Bone marrow (tissue), 2 donors: ENCODE measurements at places on chromosomes 6 and 20.

DNA sequence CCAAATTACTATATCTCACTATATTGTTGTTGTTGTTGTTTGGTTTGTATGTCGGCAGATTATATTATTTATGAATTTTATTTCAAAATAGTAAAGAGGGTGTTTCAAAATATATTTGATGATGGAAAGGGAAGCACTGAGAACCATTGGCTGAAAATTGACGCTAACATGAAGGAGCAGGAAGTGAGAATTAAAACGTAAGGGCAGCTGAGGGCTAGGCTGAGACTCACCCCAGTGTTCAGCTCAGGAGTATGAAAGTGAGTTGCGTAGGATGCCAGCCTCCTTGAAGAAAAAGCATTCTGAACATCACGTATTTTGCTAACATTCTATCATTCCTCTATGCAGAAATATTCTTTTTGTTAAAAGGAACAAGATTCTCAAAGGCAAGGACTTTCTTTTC lies 10.7 kb upstream of the IPCEF1 start:
- no peak for DNase-seq

DNA sequence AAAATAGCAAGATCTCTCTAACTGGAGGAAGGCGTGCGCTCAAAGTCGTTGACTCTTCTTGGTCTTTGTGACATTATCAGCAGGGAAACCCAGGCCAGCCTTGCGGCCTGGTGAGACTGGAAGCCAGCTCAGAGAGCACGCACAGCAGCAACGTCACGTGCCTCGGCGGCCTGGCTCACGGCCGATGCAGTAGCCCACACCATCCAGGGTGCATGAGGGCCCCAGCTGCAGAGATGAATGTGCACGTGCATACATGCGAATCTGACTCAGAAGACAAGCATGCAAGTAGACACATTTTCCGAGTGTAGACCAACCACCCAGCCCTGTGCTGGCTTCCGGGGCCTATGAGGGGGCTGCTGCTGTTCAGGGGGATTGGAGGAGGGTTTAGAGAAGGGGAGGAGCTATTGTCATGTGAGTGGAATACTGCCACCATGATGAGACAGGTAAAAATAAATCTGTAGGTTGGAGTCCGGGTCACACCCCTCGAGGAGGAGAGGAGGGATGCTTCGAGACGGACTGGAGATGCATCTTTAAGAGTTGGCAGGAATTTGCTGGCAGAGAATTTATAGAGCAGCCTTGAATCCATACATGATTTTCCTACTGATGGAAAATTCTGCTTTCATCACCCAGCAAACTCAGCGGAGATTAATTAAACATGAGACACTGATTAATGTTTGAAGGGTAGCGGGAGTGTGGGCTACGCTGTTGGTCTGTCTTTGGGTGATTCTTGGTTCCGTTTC lies 388.2 kb downstream of the CDH4 start:
- DNase-seq: no peak

DNA sequence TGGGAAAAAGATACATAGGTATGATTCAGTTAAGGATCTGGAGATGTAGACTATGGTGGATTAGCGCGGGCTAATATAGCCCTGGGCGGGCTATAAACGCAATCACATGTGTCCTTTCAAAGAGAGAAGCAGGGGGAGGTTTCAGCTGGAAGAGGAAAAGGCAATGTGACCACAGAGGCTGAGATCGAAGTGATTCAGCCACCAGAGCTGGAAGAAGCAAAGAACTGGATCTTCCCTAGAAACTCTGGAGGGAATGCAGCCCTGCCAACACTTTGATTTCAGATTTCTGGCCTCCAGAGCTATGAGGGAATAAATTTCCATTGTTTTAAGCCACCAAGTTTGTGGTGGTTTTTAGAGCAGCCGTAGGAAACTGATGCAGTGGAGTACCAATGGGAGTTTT lies 81.5 kb upstream of the NHSL1 start:
- no peak for DNase-seq

- DNase-seq: peak; percentile 93
These were observed at the start of gene PTPN1 for GRCh38 chr20:50509923-50510705. Gene PTPN1, plus strand, starts transcription at chr20:50510383. Its CDS starts 145 bp downstream, at chr20:50510528.

GRCh38 chr6:111427341-111428116 lies 55.5 kb downstream of the REV3L start:
- DNase-seq: peak; percentile 84

GRCh38 chr20:44724423-44725091 lies 9.4 kb downstream of the CCN5 start:
- no peak for DNase-seq

- no peak for DNase-seq
These were observed 51.0 kb downstream of the JAG1 start for GRCh38 chr20:10622657-10623418.

GRCh38 chr6:124433387-124434160 lies 528.7 kb upstream of the RNF217 start:
- DNase-seq: no peak

DNA sequence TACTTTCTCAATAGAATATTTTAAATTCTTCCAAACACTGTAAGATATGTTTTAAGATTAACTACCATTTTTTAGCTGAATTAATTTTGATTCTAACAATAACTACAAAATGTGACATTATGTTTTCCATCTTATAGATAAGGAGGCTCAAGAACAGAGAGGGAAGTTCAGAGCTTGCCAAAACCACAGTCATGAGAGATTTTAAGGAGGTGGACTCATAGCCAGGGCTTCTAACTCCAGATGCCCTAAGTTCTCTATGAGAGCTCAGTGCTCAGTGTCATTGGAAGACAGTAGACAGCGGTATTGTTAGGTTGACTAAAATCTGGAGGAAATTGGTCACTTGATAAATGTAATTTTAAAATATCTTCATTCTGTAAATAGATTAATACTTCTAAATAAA lies 144.2 kb downstream of the PACRG start:
- no peak for DNase-seq

DNA sequence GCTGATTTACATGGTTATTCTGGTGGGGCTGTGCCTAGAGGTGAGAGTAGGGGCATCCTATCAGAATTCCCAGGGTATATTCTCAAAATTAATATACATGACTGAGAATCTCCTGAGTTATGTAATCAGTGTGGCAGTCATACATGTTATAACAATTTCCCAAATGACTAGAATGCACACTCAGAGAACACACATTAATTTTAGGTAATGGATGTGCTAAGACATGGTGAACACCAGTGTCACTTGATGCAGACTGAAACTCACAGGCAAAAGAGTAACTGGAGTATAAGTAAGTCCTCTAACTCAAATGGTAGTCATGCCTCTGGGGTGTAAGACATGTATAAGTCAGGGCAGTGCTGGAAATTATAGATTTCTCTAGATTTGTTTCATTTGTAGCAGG lies 1198.4 kb upstream of the CITED2 start:
- no peak for DNase-seq

DNA sequence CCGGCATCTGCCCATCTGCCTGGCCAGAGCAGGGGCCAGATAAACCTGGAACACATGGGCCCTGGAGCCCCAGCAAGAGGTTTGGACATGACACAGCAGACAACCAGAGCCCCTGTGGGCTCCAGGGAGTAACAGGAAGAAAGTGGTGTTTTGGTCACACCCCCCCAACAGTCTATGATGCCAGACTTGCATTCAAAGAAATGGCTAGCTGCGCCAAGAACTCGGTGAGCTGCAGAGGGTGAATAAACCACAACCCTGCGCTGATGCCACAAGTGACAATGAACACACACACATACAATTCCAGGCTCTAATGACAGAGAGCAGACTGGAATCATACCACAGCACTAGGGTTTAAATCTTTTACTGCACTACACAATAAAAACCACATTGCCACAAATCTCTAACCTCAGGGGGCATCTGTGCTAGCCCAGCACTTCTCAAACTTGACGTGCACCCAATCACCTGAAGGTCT lies 34.0 kb downstream of the TRERF1 start:
- DNase-seq: no peak

DNA sequence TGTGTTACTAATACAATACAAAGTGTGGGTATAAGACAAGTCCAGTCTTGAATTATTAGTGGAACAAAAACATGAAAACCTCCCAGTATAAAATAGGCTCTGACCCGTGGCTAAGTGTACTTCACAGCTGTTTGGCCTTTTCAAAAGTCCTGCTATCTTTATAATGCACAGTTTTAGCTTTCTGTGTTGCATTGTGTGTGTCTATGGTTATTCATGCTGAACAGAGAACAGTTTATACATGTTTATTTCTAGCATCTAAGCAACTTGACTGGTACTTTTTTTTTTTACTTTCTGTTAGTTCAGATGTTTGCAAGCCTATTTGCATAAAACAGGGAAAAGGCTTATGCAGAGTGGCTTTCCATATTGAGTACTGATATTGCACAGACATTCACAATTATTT lies 119.2 kb upstream of the CCN2 start:
- DNase-seq: no peak

GRCh38 chr6:62324834-62325233 lies 38.8 kb upstream of the KHDRBS2 start:
- peak; percentile 68 for DNase-seq

- DNase-seq: no peak
These were observed 9.6 kb downstream of the IGF2R start for GRCh38 chr6:159978291-159979135.

- DNase-seq: no peak
These were observed 108.7 kb upstream of the LRFN2 start for GRCh38 chr6:40695750-40696415.

- no peak for DNase-seq
These were observed 34.6 kb upstream of the SCRT2 start for GRCh38 chr20:709991-710779.

DNA sequence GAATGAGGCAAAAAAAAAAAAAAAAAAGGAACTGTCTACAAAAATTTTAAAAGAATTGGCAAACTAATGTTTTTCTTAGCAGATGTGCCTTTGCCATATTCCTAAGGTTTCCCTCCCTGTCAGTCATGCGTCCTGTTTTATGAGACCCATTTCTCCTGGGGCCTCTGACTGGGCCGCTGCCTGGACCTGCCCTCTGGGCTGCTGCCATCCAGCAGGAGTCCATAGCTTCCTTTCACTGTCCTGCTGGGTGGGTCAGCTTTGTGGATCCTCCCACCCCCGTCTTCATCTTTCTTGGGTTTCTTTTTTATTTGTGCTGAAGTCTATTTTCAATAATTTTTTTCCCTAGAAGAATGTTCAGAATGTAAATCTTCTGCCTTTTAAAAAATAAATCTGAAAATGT lies 110.8 kb upstream of the SCP2D1 start:
- DNase-seq: no peak

GRCh38 chr6:129601323-129601722 lies 108.7 kb downstream of the ARHGAP18 start:
- no peak for DNase-seq

- no peak for DNase-seq
These were observed 399.8 kb downstream of the CDC5L start for GRCh38 chr6:44787254-44787834.

GRCh38 chr20:40978761-40979160 lies 49.9 kb upstream of the TOP1 start:
- DNase-seq: no peak

GRCh38 chr6:77762386-77762785 lies 109.5 kb downstream of the MEI4 start:
- DNase-seq: no peak

- DNase-seq: no peak
These were observed 51.9 kb upstream of the SLC22A16 start for GRCh38 chr6:110528101-110528929.

DNA sequence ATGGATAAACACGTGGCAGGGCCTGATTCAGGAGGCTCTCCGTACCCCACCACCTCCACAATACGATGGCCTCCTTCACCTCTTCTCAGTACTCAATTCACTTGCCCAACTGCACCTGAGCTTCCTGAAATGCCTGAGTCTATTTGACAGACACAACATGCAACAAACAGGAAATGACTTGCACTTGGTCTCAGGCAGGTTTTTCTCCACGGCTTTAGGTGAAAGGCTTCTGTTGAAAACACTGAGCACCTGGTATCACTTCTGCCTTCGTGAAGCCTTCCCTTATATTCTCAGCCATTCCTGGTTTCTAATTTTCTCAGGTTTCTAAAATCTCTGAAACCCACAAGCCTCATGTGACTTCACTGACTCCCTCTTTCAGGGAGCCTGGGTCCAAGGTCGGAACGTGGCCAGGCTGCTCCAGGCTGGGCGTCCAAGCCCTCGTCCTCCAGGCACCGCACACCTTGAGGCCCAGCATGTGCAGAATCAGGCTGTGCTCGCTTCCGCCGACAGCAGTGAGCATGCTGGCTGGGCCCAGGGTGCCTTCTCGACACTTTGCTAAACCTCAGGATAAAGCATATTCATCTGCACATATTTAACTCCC lies 34.7 kb downstream of the TAF4 start:
- DNase-seq: no peak

GRCh38 chr6:13288481-13288880 lies 39.9 kb downstream of the TBC1D7 start:
- no peak for DNase-seq

DNA sequence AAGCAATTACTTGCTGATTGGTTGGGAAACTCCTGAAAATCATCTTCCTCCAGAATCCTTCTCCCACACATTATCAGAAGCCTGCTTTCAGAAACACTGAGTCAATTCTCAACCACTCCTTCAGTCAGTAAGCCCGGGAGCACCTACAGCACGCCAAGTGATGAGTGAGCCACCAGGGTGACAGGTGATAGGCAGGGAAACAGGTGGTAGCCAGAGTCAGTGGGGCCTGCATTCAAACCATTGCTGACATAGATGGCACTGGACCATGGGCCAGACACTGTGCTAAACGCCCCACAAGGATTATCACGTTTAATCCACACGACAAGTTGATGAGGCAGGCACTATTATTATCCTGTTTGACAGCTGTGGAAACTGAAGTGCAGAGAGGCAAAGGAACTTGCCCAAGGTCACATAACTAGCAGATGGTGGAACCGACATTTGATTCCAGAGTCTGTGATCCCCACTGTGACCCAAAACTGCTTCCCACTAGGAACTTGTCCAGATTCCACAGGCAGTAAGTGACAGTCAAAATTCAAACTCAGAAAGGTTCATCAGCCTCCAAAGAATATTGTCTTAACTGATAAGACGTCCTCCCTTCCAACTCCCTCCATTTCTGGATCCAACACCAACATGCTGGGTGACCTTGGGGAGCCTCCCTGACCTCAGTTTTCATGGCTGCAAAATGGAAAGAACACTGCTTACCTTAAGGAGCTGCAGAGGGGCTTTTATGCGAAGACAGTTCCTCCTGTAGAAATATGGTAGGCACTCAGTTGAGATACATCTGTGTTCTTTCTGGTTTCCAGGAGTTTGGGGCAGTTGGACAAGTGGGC lies 23.9 kb upstream of the TOP1 start:
- DNase-seq: no peak

- no peak for DNase-seq
These were observed 343.9 kb downstream of the ZFAND3 start for GRCh38 chr6:38163186-38164130.

- peak; percentile 16 for DNase-seq
These were observed 199.7 kb upstream of the SIM1 start for GRCh38 chr6:100664274-100665040.
